ENCODE measurements at places on chromosomes 6 and 20. TPM values are rescaled to one million over a fixed set of nuclear protein-coding genes. Genes with fewer than 3 reads are reported as not detected.

Gene MAP1LC3A
- 21.1 TPM for total RNA-seq

Gene SRMS
- not detected for total RNA-seq

Gene HCRTR2
- not detected for total RNA-seq

Gene BMP6
- 70.7 TPM for total RNA-seq

Gene SOX18
- total RNA-seq, result not detected

Gene PRR18
- not detected for total RNA-seq

Gene CDH4
- 0.18 TPM for total RNA-seq

Gene GNAS-AS1
- total RNA-seq, result 1.2 TPM

Gene PGC
- not detected for total RNA-seq

Gene PLG
- total RNA-seq, result not detected

Gene MICB
- total RNA-seq, result 8.2 TPM

Gene OPRL1
- total RNA-seq, result 1.6 TPM

Gene TRIM31
- not detected for total RNA-seq

Gene OLIG3
- not detected for total RNA-seq

Gene EPB41L1
- 24.5 TPM for total RNA-seq

Gene HEY2
- not detected for total RNA-seq

Gene IGF2R
- total RNA-seq, result 137 TPM

Gene HLA-DOA
- total RNA-seq, result under 0.01 TPM

Gene PNLDC1
- not detected for total RNA-seq

Gene PAX1
- total RNA-seq, result not detected

Gene MCCD1
- not detected for total RNA-seq

Gene GRM1
- under 0.01 TPM for total RNA-seq

Gene COX4I2
- not detected for total RNA-seq

Gene ZFAND3
- 32.2 TPM for total RNA-seq

Gene GGTLC1
- total RNA-seq, result not detected

Gene ALDH8A1
- 0.46 TPM for total RNA-seq

Gene DEFB124
- total RNA-seq, result not detected

Gene TPBG
- total RNA-seq, result 53.2 TPM

Gene MYLK4
- 0.57 TPM for total RNA-seq

Gene DACT2
- 0.85 TPM for total RNA-seq

Gene LZTS3
- total RNA-seq, result 4.9 TPM

Gene TTK
- total RNA-seq, result 2.8 TPM

Gene TRIM40
- not detected for total RNA-seq

Gene SLC22A7
- not detected for total RNA-seq

Gene BFSP1
- total RNA-seq, result 2.8 TPM

Gene PAK5
- total RNA-seq, result not detected

Gene IRF4
- total RNA-seq, result 0.65 TPM

Gene C6orf163
- 1.1 TPM for total RNA-seq

Gene SLC26A8
- 0.14 TPM for total RNA-seq

Gene PPP1R18
- 36.7 TPM for total RNA-seq

Gene NOTCH4
- total RNA-seq, result 0.85 TPM

Gene CUTA
- 145 TPM for total RNA-seq

Gene CCR6
- not detected for total RNA-seq

Gene OR2B6
- not detected for total RNA-seq

All from smooth muscle cell of bladder (primary cell).